Endodermal cell (in vitro differentiated cells): ENCODE measurements at places on chromosomes 3 and 15. TPM values are rescaled to one million over a fixed set of nuclear protein-coding genes. Genes with fewer than 3 reads are reported as not detected.
A peak's percentile ranks its signal among the peaks of the same experiment; 100 is the strongest.

- no peak overlapping the region for H3K27ac ChIP-seq
- DNase-seq = no peak
- H3K4me3 ChIP-seq = no peak overlapping the region
- no peaks in the 10 kb centered on the region for H3K27me3 ChIP-seq
Observed at GRCh38 chr3:8325306-8325705, 176.3 kb upstream of the LMCD1 start.

- H3K27ac ChIP-seq = no peak overlapping the region
- no peaks in the 10 kb centered on the region for H3K36me3 ChIP-seq
- peak overlapping the region; percentile 77 for H3K4me3 ChIP-seq
Observed at GRCh38 chr3:158102242-158103080, 3.8 kb downstream of the SHOX2 start.

GRCh38 chr3:95539950-95540483 is 1274.4 kb upstream of the EPHA6 start:
- H3K36me3 ChIP-seq = no peaks in the 10 kb centered on the region
- no peak for DNase-seq
- H3K4me1 ChIP-seq = no peaks in the 10 kb centered on the region
- H3K4me3 ChIP-seq = no peak overlapping the region
- H3K27me3 ChIP-seq = no peaks in the 10 kb centered on the region

DNA sequence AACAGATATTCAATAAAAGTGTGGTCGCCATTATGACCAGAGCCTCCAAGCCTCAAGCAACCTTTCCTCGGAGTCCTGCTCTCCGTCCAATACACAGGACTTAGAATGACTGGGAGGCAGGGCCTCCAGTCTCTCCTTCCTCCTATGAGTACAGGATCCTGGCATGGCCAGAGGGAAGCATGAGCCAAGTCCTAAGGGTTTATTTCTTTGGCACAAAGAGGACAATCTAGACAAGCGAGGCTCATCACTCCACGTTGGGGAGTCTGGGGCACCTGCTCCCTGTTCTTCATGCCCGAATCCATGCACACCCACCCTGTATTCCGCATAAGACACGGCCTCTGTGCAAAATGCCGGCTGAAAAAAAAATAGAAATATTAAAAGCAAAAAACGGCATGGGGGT is 6.8 kb downstream of the PRRT3 start:
- H3K36me3 ChIP-seq = peaks cover 7% of the 10 kb centered on the region
- no peaks in the 10 kb centered on the region for H3K4me1 ChIP-seq
- H3K27me3 ChIP-seq = no peaks in the 10 kb centered on the region
- H3K27ac ChIP-seq = no peak overlapping the region
- no peak for DNase-seq

DNA sequence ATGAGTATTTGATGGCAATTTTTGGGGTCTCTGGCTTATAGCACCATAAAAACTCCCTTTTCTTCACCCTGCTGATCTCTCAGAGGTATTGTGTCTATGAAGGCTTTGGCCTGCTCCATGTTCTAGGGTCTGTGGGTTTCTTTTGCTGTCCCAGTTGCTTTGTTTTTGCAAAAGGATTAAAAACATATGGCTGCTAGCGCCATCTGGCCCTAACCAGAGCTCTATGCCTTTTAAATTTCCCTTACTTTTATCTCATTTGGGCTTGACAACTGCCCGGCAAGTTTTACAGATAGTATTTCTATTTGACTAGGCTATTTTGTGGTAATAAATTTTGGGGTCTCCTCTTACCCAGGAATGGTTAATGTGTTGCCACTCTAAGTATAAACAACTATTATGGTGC is 6.4 kb upstream of the GHRL start:
- no peaks in the 10 kb centered on the region for H3K4me1 ChIP-seq
- peaks cover 61% of the 10 kb centered on the region for H3K36me3 ChIP-seq
- peak; percentile 40 for DNase-seq
- no peak overlapping the region for H3K4me3 ChIP-seq

DNA sequence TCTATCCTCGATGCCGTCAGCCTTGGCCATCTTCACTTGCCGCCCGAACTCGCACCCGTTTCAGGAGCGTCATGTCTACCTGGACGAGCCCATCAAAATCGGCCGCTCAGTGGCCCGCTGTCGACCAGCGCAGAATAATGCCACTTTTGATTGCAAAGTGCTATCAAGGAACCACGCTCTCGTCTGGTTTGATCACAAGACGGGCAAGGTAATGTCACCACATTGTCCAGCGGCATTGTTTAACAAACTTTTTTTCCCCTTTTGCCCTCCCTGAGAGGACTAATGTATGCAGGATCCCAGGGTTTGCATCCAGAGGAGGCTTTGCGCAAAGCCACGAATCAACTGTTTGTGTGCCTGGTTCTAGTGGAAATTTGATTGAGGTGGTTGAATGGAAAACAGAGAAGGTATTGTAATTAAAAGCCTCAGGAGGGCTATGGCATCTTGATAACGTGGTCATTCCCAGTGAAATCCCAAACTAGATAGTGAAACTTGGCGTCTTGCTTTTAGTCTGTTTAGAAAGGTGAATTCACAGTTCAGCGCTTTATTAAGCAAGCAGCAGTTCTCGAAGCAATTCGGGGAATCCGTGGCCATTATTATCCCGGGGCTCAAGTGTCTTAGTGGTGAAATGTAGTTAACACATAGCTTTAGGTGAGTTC is 1.7 kb downstream of the SLMAP start:
- no peaks in the 10 kb centered on the region for H3K4me1 ChIP-seq
- no peaks in the 10 kb centered on the region for H3K27me3 ChIP-seq
- no peak overlapping the region for H3K27ac ChIP-seq
- H3K36me3 ChIP-seq = peaks cover 28% of the 10 kb centered on the region
- H3K4me3 ChIP-seq = peak overlapping the region; percentile 97

DNA sequence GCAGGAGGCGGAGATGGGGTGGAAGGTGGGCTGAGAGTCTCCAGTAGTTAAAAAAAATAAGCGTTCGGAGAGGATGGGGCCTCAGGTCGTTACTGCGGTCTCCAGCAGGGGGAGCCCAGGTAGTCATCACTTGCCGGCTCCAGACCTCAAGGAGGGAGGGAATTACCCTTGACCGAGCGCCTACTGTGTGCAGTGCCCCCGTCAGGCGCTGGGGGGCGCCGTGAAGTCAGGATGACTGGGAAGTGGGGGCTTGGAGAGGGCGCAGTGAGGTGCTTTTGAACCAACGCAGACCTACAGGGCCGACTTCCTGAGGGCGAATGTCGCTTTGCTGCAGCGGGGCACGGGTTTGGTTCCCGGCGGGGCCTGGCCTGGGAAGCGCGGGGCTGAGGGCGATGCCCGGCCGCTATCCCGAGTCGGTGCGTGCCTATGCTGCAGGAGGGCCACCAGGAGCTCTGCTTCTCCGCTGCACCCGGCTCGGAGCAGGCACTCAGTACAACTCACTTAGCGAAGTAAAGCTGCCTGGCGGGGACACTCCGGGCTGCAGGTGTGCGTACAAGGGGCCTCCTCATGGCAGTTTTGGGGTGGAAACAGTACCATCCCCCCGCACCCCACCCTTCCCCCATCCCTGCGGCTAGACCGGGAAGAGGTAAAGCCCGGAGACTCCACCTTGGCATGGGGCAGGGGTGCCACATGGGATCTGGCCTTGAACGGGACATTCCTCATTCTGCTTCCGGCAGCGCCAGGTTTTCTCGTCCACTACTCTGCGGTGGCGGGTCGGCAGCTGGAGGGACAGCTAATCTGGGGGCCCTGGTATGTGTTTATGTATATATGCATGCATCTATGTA is 79.8 kb downstream of the RHCG start:
- no peaks in the 10 kb centered on the region for H3K4me1 ChIP-seq
- H3K4me3 ChIP-seq = no peak overlapping the region

- no peaks in the 10 kb centered on the region for H3K36me3 ChIP-seq
- DNase-seq = no peak
- no peak overlapping the region for H3K4me3 ChIP-seq
Observed at GRCh38 chr15:44033894-44034293, 161.2 kb downstream of the FRMD5 start.

- no peaks in the 10 kb centered on the region for H3K36me3 ChIP-seq
- peaks cover 5% of the 10 kb centered on the region for H3K4me1 ChIP-seq
- DNase-seq = peak; percentile 82
- H3K4me3 ChIP-seq = no peak overlapping the region
Observed at GRCh38 chr15:66233487-66234415, 19.8 kb downstream of the MEGF11 start.

GRCh38 chr15:48536681-48537091 is 108.8 kb downstream of the FBN1 start:
- no peaks in the 10 kb centered on the region for H3K36me3 ChIP-seq
- no peaks in the 10 kb centered on the region for H3K27me3 ChIP-seq
- H3K4me3 ChIP-seq = no peak overlapping the region
- no peaks in the 10 kb centered on the region for H3K4me1 ChIP-seq
- DNase-seq = no peak
- H3K27ac ChIP-seq = no peak overlapping the region

GRCh38 chr3:51276046-51276445 is 109.0 kb upstream of the MANF start:
- no peaks in the 10 kb centered on the region for H3K36me3 ChIP-seq
- H3K4me3 ChIP-seq = no peak overlapping the region
- H3K27me3 ChIP-seq = no peaks in the 10 kb centered on the region
- H3K27ac ChIP-seq = no peak overlapping the region

GRCh38 chr3:147921051-147921450 is 511.9 kb downstream of the ZIC1 start:
- DNase-seq = no peak
- no peak overlapping the region for H3K4me3 ChIP-seq
- H3K4me1 ChIP-seq = no peaks in the 10 kb centered on the region
- H3K36me3 ChIP-seq = no peaks in the 10 kb centered on the region
- no peaks in the 10 kb centered on the region for H3K27me3 ChIP-seq
- no peak overlapping the region for H3K27ac ChIP-seq

- no peak overlapping the region for H3K27ac ChIP-seq
- DNase-seq = no peak
- no peaks in the 10 kb centered on the region for H3K36me3 ChIP-seq
- H3K27me3 ChIP-seq = no peaks in the 10 kb centered on the region
- H3K4me1 ChIP-seq = peaks cover 3% of the 10 kb centered on the region
Observed at GRCh38 chr3:119627461-119627860, 29.8 kb downstream of the PLA1A start.

DNA sequence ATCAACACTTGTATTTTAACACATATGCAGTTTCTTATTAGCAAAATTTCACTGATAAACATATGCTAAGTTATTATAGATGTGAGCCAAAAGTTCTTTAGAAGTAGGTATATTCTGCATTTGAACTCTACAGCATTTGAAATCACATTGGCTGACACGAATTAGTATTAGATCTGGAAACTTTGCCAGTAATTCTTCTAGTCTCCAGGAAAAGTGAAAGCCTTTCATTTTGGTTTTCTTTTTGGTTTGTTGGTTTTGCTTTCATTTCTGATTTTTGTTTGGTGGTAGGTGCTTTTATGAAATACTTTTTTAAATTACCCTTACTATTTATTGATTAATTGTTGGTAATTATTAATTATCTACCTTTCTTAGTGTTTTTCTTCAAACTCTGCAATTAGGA is 72.9 kb downstream of the RBMS3 start:
- no peaks in the 10 kb centered on the region for H3K27me3 ChIP-seq
- no peaks in the 10 kb centered on the region for H3K4me1 ChIP-seq
- H3K27ac ChIP-seq = no peak overlapping the region
- no peak overlapping the region for H3K4me3 ChIP-seq
- H3K36me3 ChIP-seq = no peaks in the 10 kb centered on the region

DNA sequence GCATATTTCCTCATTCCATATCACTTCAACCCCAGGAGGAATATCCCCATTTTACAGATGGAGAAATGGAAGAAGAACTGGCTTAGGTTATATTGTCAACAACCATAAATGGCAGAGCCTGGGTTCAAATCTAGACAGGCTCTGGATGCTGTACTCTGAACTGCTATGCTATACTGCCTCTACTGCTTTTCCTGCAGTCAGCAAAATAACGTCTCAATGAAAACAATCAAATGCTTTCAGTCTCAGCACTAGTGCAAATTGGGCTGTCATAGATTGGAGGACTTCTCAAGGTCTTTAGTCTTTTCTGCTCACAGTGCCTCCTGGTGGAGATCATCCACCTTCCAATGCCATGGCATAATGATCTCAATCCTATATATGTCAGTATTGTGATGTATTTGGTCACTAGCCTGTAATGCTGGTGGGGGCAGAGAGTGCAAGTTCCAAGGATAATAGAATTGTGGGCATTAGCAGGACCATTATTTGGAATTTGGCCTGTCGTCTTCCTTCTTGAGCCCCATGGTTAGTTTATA is 285.0 kb downstream of the CLSTN2 start:
- H3K27ac ChIP-seq = no peak overlapping the region
- H3K4me3 ChIP-seq = no peak overlapping the region
- H3K4me1 ChIP-seq = peaks cover 14% of the 10 kb centered on the region
- no peaks in the 10 kb centered on the region for H3K36me3 ChIP-seq
- no peaks in the 10 kb centered on the region for H3K27me3 ChIP-seq

DNA sequence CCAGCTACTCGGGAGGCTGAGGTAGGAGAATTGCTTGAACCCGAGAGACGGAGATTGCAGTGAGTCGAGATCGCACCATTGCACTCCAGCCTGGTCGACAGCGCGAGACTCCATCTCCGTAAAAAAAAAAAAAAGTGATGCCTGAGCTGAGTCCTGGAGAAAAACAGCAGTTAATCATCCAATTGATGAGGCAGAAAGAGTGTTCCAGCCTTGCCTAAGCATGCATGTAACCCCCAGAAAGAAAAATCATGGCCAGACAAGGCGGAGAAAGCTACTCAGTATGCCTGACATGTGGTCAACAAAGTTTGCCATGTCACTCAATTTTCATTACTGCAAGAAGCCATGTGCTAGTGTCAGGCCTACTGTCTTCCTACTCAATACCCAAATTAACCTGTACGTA is 593.1 kb upstream of the MDFIC2 start:
- DNase-seq = no peak
- no peaks in the 10 kb centered on the region for H3K27me3 ChIP-seq
- no peaks in the 10 kb centered on the region for H3K4me1 ChIP-seq
- H3K4me3 ChIP-seq = no peak overlapping the region
- H3K27ac ChIP-seq = no peak overlapping the region

Gene CD276
- 115 and 122 TPM in 2 replicates for total RNA-seq

Gene FURIN
- 61.4 to 108 TPM (median 108 TPM) in 3 replicates for total RNA-seq

Gene LMAN1L
- not detected in 2 replicates for total RNA-seq

Gene TRPM7
- total RNA-seq = 37.5 to 46.4 TPM (median 45.8 TPM) in 3 replicates

Gene PLAAT1
- total RNA-seq = 4.4 and 4.9 TPM in 2 replicates

Gene LRRN1
- 62.8 to 119 TPM (median 109 TPM) in 3 replicates for total RNA-seq

Gene CTXN2
- total RNA-seq = 0.13 TPM in 2 of 3 replicates, not detected in the other

Gene MRPS11
- 43.9 and 44.8 TPM in 2 replicates for total RNA-seq

Gene USP50
- 1.1 to 4.6 TPM (median 2.3 TPM) in 3 replicates for total RNA-seq

Gene PPCDC
- total RNA-seq = 19.5 and 24.5 TPM in 2 replicates

Gene ASB14
- total RNA-seq = not detected in 2 replicates

Gene SLC7A14
- 0.42 and 0.47 TPM in 2 replicates for total RNA-seq
